ENCODE measurements at places on chromosomes 7 and 10.
A peak's percentile ranks its signal among the peaks of the same experiment; 100 is the strongest.

GRCh38 chr7:157793087-157793353 lies 456.2 kb downstream of the DNAJB6 start:
- no peak for DNase-seq

- DNase-seq = no peak
Observed at GRCh38 chr10:113128450-113129070, 178.5 kb downstream of the TCF7L2 start.

DNA sequence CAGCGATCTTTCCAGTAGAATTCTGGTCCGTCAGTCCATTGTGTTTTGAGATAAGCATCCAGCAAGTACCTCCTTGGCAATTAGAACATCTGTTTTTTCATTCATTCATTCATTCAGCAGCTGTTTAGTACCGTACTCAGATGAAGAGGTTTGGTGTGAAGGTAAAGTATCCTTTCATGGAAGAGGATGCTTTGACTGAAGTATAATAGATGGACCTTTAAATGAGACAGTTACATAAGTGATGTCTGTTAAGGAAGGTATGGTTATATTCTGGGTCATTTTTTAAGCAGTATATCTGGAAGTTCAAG lies 1.2 kb downstream of the MAPK8 start:
- DNase-seq = no peak

DNA sequence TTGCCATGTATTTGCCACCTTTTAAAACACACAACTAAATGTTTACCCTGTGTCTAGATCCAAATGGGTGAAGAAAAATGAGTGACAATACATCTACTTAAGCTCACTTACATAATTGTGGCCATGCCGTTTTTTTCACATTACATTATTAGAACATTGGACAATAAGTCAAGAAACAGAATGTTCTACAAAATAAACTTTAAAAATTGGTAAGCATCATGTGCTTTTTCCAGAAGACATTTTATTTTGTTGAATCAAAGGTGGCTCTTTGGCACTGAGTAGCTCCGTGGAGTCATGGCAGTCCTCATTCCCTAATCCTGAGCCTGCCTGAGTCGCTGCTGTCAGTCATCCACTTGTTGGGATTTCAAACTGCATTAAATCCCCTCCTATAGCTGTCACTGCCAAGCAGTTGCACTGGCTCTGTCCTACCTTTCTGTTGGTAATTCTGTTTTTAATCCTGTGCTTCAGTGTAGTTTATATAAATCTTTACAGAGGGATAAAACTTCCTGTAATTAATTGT lies 32.3 kb downstream of the CAV1 start:
- DNase-seq = no peak

DNA sequence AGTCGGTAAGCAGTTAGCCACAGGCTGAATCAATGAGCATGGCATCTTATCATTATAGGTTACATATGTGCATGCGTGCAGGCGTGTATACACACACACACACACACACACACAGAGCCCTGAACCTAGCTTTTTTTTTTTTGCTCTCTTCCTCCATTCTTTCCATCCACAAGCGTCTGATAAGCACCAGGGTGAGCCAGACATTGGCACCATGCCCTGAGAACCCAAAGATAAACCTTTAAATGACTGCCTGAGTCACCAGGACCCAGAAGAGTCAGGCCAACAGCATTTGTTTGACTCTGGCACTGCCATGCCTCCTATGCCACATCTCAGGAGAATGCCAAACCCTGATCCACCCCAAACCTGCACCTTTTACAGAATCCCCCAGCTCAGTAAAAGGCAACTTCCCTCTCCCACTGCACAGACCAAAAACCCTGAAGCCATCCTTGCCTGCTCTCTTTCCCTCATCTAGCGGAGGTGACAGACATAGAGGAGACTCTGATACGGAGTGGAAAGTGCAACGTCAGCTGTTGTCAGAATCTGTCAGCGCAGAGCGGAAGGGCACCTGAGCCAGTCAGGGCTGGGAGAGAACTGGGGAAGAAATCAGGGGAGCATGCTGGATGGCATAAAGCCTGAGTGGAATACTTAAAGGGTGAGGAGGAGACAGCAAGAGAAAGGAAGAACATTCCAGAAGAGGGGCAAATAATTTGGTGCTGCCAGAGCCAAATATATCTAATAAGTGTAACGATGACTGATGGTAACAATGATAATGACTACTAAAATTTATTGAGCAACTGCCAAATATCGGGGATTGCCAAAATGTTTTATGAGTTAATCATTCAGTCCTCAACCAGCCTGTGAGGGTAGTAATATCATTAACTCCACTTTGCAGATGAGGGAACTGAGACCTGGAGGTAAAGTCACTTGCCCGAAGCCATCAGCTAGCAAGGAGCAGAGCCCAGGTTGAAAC lies 3.2 kb downstream of the PARP12 start:
- no peak for DNase-seq

- no peak for DNase-seq
Observed at GRCh38 chr7:140327261-140327661, 71.1 kb downstream of the SLC37A3 start.

DNA sequence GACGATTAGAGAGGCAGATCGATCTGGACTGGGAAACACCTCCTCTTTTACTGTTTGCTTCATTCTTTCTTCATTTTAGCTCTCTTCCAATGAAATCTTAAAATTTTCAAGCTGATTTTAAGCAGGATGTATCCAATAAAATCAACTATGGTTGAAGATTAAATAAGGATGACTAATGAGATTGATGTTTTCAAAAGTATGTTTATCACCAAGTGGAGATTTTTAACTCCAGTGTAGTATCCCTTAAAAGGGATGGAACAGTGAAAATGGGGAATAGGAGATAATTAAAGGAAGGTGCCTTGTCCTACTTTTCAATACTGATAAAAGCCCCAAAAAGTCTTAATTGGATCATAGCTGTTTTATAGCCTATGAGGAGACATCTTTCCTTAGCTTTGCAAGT lies 11.6 kb upstream of the LIPF start:
- DNase-seq = no peak

GRCh38 chr10:97572214-97572989 lies at the start of gene ANKRD2:
ANKRD2 (plus strand) TSS chr10:97572779; CDS start chr10:97572789, 10 bp downstream.
- DNase-seq = peak; percentile 77

DNA sequence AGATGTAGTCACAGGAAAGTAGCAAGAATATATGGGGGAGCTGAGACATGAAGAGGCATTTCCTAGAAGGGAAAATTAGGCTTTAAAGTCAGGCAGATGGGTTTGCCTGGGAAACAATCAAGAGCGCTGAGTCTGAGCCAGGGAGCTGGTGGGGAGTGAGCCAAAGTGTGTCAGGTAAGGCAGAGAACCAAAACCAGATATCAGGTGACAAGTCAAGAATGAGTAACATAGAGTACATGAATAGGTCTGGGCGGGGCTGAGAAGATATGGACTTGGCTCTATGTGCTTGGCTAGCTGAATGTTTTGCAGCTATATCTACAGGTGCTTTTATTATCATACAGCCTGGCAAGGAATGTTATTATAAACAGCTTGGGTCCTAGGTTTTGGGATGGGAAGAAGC lies 49.3 kb downstream of the GPR141 start:
- no peak for DNase-seq

DNA sequence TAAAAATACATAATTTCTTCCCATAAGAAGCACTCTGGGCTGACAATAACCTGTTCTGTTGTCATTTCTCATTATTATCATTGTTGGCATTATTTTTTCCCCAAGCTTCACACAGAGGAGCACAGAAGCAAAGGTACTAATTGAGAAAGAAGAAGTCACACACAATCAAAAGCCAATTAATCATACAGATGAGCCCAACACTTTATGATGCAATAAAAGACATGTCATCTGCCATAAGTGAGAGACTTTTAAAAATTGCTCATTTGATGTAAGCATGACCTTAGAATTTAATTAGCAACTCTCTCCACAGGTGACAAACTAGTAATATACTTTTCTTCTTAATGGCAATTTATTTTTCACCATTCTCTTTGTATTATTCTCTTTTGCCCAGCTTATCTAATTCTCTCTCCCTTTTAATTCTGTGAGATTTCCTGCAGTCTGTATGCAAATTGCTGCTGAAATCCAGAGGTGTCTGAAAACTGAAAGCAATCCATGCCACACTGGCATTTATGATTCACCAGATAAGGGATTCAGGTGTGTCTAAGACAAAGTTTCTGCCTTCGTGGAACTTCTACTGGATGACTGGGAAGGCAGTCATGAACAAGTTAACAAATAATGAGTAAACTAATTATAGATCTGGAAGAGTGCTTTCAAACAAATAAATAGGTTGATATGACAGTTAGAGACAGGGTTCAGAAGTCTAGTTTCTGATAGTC lies 203.5 kb downstream of the CHCHD3 start:
- no peak for DNase-seq

DNA sequence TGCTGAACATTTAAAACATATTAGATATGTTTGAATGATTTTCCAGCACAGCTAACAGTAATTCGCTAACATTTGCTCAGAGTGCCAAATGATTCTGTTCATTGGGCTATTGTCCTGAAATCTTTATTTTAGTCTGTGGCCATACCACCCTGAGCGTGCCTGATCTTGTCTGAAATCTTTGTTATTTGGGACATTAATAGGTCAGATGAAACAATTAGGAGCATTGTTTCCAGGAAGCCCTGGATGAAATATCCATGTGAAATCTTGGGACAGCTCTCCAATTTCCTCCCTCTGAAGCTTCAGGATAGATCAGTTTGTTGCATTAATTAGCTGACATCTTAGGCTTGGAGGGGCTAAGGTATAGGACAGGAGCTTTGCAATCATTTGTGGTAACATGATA lies 512.0 kb downstream of the KIF20B start:
- DNase-seq = no peak

GRCh38 chr7:3175285-3175902 lies 125.7 kb upstream of the SDK1 start:
- DNase-seq = no peak

DNA sequence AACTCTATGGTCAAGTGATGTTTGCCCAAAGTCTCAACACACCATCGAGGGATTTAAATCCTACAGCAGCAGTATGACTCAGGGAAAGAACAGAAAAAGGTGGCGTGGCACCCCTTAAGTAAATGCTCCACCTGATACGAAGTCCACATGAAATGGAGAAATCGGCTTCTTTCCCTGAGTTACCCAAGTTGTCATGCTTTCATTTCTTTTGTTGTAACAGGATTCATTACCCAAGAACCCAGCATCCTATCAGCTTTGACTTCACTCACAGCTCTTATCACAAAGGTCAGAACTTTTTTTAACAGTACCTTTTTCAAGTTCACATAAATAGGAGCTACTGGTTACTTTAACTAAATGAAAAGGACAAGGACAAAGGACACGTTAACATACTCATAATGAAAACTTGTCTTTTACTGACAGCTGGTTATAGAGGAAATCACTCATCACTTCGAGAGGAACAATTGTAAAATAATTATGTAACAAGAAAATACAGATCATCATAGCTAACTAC lies 219.8 kb upstream of the FRMD4A start:
- no peak for DNase-seq

DNA sequence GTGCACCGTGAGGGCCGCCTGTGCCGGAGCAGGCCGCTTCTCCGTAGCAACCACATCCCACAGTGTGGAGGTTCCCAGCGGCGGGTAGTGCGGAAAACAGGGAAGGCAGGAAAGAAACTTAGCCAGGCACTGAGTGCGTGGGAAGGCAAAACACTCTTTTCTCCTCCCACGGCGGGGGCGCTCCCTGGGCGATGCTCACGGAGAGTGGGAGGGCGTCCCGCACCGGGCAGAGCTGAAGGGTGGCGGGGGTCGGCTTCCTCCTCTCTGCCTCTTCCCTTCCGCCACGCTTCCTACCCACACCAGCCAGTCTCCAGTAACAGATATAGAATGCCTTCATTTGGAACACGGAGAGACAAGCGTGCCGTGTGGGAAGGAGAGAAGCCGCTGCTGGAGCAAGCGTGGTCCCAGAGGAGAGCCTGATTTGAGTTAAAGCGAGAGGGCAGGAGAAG lies 252.5 kb downstream of the PAXIP1 start:
- no peak for DNase-seq

DNA sequence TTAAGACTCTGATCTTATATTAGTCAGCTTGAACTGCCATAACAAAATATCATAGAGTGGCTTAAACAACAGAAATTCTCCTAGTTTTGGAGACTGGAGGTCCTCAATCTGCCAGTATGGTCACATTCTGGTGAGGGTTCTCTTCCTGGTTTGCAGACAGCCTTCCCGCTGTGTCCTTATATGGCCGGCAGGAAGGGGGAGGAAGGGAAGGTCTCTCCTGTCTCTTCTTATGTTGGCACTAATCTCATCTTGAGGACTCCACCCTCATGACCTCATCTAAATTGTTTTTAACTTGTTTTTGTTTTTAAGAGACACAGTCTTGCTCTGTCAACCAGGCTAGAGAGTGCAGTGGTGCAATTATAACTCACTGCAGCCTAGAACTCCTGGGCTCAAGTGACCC lies 53.1 kb downstream of the VPS41 start:
- no peak for DNase-seq

DNA sequence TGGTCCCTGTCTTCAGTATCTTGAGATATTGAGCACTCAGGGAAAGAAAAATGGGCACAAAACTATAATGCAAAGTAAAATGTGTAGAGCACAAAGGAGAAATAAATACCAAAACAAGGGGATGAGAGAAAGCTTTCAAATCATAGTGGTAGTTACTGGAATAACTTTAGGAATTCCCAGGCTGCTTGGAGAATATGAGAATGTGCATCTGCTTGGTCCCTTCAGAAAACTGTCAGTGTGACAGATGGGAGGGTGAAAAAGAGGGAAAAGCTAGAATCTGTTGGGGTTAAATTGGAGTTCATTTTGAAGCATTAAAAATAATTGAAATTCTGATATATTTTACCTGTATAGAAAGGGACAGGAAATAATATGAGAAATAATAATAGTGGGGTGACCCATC lies 15.3 kb downstream of the ST7 start:
- no peak for DNase-seq

DNA sequence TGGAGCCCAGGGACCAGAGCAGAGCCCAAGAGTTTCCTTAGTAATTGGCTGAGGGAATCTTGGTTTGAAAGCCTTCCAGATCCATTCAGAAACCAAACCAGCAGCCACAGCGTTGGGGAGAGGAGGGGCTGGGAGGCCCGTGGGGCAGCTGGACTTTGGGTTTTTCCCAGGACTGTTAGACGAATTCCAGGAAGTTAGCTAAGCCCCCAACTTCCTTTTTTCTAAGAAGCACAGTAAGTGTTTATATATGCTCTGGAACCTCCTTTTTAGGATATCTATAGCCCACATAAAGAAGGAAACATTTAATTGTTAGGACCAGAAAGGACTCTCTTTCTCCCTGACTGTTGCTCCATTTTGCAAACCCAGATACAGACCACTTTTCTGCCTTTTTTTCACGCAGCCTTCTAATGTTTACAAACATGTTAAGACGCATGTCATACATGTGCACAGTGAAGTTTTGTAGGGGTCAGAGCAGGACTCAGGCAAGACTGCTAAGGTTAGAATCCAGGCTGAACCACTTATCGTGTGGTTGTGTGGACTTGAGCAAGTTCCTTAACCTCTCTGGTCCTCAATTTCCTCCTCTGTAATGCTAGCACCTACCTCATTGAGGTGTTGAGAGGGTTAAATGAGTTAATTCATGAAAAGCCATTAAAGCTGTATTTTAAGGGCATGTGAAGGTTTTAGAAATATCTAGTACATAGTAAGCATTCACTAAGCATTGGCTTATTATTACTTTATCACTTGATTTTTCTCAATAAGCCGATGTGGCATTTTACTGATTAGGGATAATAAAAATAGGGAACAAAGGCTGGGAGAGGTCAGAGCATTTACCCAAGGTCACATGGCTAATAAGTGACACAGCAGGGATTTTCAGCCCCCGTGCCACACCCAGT lies 42.4 kb downstream of the TBATA start:
- DNase-seq = no peak

- DNase-seq = no peak
Observed at GRCh38 chr7:99102809-99103690, 40.9 kb downstream of the SMURF1 start.
